GM20000 (cell line): ENCODE measurements at places on chromosomes 5 and 9.

DNA sequence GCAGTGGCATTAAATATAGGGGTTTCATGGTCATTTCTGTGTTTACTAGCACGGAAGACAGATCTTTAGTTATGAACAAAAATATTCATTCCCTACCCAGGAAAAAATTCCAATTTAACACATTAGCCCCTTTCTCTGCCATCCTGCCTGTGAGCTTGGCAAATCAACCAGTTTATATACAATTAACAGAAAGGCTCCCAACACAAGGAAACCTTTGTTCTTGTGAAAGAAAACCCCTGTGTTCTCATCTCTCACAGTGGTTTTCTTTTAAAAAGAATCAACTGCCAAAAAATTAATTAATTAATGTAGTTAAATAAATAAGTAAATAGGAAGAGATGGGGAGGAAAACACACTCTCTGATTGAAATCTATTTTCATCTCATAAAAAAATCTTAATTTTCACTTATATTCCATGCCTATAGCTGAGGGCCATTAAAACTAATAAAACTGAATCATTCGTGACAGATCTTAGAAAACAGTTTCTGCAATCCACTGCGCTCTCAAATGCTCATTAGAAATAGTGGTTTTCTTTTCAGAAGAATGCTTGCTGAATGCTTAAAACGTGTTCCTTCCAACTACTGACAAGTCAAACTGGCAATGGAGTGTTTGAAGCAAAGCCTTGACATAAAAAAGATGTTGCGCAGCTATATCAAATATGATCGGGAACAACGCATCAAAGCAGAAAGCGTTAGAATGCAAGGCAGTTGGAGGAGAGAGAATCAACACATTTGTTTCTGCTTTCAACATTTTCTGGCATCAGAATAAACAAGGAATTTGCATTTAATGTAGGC is 387.7 kb downstream of the TLR4 start:
- DNase-seq, result no peak

- DNase-seq, result no peak
Observed at GRCh38 chr5:2754581-2755075, 3.2 kb upstream of the IRX2 start.

GRCh38 chr9:15430920-15431844 is 8.5 kb downstream of the SNAPC3 start:
- no peak for DNase-seq

GRCh38 chr5:122366501-122366900 is 54.5 kb downstream of the SNCAIP start:
- no peak for DNase-seq

GRCh38 chr5:160007514-160007913 is 1.4 kb upstream of the TTC1 start:
- no peak for DNase-seq

GRCh38 chr5:142540922-142541422 is 144.9 kb downstream of the FGF1 start:
- DNase-seq, result no peak
